ENCODE measurements at places on chromosomes 2 and 18. TPM values are rescaled to one million over a fixed set of nuclear protein-coding genes. Genes with fewer than 3 reads are reported as not detected.

The DOK6 gene
- polyA plus RNA-seq, result 0.33 TPM

The BUB1 gene
- polyA plus RNA-seq, result 1.4 TPM

The DIPK1C gene
- polyA plus RNA-seq, result not detected

The ARHGAP25 gene
- polyA plus RNA-seq, result 3.5 TPM

The GAREM2 gene
- polyA plus RNA-seq, result 0.28 TPM

All from liver (tissue), 10 donors.